ENCODE measurements at places on chromosomes 2 and 18. TPM values are rescaled to one million over a fixed set of nuclear protein-coding genes. Genes with fewer than 3 reads are reported as not detected.

- DNase-seq = no peak
Measured at GRCh38 chr18:58534535-58535301, 94.2 kb downstream of the ALPK2 start.

DNA sequence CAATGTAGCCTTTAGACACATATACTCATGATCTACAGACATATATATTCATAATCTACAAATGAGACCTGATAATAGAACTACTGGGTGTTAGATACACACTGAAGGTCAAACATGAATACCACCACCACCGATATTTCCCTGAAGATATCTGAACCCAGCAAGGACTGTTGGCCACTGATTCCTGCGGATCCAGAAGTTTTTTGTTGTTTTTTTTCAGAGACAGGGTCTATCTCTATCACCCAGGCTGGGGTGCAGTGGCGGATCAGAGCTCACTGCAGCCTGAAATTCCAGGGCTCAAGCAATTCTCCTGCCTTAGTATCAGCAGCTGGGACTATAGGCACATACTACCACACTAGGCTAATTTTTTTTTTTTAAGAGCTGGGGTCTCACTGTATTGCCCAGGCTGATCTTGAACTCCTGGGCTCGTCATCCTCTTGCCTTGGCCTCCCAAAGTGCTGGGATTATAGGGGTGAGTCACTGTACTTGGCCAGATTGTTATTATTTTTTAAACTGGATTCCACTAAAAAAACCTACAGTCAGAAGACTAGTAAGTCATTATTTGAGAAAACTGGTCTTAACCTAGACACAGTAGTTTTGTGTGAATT, 1.8 kb downstream of the METTL5 start:
- DNase-seq = no peak

DNA sequence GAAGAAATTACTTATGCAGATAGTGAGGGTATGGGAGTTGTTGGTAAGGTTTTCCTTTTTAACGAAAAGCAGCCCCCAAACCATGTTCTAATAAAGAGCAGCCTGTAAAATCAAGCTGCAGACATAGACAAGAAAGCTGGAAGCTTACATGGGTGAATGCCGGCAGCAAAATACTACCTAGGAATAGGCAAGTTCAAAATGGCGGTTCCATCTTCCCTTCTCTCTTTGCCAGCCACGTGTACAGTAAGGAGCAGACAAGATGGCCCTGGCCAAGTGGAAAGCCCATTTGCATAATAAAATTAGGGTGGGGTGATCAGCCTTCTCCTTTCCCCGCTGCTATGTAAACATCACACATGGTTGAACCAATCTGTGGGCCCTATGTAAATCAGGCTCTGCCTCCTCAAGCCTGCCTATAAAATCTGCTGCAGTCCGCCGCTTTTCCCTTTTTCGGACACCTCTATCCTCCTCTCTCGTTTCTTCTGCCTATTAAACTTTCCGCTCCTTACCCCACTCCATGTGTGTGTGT, 155.0 kb downstream of the ZBTB7C start:
- DNase-seq = no peak

DNA sequence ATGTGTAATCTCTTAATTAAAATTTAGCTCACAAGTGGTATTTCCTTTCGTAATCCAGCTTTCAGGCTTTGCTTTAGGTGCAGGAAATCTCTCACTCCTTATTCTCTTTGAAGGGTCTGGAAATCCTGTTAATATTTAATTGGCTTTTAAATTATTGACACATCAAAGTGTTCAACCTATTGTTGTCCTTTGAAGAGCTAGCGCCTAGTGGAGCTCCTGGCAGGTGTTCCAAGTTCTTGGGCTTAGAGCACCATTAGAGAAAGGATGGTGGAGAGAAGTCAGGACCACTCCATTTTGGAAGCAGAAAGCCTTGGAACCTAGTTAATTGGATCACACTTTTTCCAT, 92.4 kb downstream of the CABLES1 start:
- DNase-seq = no peak

DNA sequence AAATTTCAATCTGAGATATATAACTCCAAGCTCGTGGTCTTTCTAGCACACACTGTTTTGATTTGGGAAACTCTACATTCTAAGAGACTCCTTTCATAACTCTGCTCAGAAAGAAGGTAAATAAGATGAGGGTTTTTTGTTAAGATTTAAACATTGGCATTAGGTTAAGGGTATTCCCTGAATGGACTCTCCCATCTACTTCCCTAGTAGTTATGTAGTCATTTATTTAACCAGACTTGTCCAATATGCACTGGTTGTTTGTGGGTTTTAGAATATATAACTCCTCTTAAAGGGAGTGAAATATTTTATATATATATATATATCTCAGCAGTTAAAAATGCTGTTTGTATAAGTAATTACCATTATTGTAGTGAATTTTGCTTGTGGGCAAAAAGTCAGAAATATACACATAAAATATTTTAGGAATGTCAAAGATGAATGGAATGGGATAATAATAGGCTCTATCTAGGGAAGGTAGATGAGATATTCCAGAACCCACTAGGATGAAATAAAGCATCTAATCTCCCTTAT, 61.5 kb upstream of the WDR75 start:
- DNase-seq = no peak

DNA sequence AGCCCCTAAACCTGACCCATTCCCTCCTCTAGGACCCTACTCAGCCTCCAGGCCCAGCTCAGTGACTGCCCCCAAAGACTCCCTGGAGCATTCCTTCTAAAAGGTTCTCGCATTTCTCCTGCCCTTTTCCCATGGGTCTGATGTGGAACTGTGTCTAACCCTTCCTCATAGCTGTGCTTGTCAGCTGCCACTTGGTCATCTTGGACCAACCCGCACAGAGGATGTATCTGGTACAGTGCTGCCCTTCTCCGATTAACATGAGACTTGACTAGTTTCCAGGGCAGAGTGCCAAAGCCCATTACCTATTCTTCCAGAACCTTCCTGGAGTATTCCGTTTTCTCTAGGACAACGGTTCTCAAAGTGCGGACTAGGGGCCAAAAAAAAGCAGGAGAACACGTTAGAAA, 518 bp upstream of the NFU1 start:
- DNase-seq = peak; percentile 61

DNA sequence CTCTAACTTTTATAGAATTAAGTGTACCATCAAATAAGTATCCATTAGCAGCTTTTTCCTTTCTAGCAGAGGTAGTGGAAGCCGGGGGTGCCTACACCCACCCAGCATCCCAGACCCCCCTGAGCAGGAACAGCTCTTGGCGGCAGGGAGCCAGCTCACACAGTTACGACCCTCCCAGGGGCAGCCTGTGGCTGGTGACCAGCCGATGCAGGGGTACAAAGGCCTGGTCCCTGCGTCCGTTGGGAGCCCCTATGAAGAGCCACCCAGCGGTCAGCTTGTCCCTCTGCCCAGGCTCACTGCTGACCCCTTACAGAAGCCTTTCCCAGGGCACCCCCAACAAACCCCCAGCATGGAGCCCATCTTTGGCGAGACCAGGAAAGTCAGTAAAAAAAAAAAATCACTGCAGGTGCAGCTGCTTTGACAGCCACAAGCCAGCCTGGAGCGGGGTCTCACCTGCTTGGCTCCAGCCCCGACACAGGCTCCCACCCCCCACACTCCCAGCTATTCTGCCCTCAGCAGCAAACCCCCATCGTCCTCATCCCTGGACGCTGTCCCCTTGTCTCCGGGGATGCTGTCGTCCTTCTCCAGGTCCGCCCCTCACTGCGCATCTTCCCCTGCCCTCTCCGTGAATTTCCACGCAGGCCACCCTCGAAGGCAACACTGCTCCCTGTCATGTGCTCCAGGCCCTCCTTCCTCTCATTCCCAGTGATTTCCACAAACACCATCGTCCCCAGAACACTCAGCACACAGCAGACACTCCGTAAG, 43.1 kb downstream of the GPC1 start:
- no peak for DNase-seq

GRCh38 chr2:126876631-126877030, 22.1 kb upstream of the TEX51 start:
- DNase-seq = no peak

DNA sequence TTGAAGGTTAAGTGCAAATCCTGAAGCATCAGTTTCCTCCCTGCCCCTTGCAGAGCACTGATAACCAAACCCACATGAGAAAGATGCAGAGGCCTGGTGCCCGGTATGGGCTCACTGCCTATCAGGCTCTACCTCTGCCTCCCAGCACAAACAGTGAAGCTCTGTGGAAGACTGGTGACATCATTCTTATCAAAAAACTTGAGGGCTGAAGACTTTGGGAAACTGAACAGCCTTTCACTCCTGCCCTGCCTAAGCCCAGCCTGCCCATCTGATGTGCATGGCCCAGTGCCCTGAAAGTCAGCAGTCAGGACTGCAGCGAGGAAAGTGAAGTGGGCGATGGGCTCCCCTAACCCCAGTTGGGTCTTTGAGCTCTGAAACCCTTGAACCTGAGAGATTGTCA, 174.8 kb upstream of the ARL4C start:
- DNase-seq = no peak

- DNase-seq = no peak
Measured at GRCh38 chr2:226791056-226791486, 8.5 kb downstream of the IRS1 start.

DNA sequence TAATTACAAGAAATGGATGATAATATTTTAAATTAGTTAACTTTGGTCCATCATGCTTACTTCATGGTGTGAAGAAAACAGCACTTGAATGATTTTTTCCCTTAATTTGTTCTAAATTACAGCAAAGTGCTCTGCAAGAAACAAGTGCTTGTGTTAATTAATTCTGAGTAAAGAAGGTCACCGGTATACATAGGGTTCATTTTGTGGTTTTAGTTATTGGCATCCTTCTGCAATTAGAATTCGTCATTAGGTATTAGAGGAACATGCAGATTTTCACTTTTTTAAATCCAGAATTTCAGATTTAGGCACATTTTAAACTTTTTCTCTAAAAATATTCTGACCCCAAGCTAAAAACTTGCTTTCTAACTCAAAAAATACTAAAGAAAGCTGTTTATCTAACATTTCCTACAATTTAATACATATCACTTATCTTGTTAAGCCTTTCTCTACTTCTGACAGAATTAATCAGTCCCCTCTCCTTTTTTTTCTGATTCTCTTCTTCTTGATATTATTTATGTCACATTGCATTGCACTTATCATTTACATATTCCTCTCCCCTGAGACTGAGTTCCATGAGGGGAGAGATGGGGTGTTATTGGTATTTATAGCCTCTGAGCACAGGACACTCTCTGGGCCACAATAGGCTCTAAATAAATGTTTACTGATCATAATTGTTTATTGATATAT, 129.2 kb downstream of the PLA2R1 start:
- no peak for DNase-seq

DNA sequence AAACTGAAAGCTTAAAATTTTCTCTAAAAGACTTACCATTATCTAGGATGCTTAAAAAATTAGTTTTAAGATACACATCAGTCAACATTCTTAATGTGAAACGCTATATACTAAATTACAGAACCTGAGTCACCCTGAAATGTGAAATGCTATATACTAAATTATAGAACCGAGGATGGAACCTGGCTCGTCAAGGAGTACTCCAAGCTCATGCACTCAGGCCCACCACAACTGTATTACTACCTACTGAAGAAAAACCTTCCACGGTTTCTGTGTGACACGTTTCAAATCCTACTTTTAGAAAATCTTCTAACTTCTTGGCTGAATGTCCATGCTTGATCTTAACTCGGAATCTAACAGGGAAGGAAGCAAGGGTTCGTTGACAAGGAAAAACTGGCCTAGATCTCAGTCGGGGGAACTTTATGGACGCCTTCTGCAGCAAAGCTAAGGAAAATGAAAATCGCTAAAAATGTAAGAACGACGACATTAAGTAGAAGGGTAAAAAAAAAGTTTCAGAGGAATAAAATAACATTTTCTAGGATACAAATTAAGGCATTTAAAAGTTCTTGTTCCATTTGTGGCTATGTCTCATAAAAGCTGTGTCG, 1.4 kb downstream of the PRKD3 start:
- DNase-seq = no peak

- no peak for DNase-seq
Measured at GRCh38 chr2:6780765-6781274, 84.9 kb downstream of the CMPK2 start.

- DNase-seq = no peak
Measured at GRCh38 chr2:77054938-77055337, 467.2 kb downstream of the LRRTM4 start.

- DNase-seq = no peak
Measured at GRCh38 chr18:37441821-37442220, 123.8 kb downstream of the CELF4 start.

DNA sequence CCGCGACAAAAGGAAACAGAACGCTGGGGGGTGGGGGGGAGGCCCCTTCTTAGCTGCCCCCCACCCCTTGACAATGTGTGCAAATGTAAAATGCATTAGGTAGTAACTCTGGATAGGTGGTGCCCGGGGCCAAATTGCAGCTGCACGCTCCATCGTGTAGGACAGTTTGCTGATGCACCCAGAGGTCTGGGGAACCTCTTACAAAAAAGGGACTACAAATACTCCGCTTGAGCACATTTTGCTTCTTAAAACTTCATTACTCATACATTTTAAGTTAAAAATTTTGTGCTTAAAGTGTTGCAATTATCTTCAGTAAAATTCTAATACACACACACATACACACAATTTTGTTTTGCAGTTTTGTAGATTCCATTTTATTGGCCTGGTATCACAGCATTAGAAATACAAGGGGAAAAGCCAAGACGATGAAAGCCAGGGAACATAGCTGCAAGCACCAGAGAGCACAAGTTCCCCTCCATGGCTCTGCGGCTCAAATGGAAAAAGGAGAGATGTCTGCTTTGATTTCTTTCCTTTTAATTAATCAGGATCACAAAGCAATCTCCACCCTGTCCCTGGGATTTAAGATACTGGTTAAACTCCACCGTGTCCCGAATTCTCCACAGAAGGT, 582.1 kb downstream of the ZEB2 start:
- no peak for DNase-seq

DNA sequence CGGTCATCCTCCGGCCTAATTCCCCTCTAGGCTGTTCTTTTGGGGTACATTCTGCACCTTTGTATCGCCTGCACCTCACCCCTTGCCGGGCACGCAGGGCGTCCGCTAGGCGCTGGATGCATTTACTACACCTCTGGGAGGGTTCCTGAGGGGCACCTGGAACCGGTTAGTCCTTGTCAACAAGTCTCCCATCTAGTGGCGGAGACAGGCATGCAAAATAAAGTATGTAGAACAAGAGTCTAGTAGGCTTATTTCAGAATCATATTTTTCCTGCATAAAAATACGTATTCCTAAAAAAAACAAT, 705 bp upstream of the TEX261 start:
- no peak for DNase-seq

- DNase-seq = no peak
Measured at GRCh38 chr18:52850031-52850560, 510.1 kb downstream of the DCC start.

DNA sequence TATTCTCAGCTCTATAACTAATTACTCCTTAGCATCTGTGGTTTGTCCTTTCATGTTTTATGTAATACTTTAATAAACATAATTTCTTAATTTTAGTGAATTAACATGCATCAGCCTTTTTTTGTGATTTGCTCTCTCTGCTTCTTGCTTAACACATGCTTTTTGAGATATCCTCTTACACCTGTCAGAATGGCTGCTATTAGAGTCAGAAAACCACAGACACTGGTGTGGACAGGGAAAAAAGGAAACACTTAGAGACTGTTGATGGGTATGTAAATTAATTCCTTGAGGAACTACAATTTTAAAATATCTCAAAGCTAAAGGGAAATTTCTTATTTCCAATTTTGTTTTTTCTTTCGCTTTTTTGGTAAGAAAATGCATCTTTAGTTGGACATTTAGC, 549.0 kb downstream of the ZNF804A start:
- DNase-seq = no peak

DLGAP1 gene
- 5.2 TPM for total RNA-seq

BCL11A gene
- total RNA-seq = 6.2 TPM

C2orf92 gene
- 49.5 TPM for total RNA-seq

SAG gene
- total RNA-seq = not detected

NCKAP5 gene
- 6.1 TPM for total RNA-seq
